ENCODE measurements at places on chromosomes 1 and 21.
A peak's percentile ranks its signal among the peaks of the same experiment; 100 is the strongest.

- no peaks in the 10 kb centered on the region for H3K36me3 ChIP-seq
- no peaks in the 10 kb centered on the region for H3K27me3 ChIP-seq
- H3K4me3 ChIP-seq, result no peak overlapping the region
- no peaks in the 10 kb centered on the region for H3K4me1 ChIP-seq
- H3K27ac ChIP-seq, result no peak overlapping the region
- DNase-seq, result no peak
Observed at GRCh38 chr1:14961661-14962267, 191.8 kb upstream of the TMEM51 start.

DNA sequence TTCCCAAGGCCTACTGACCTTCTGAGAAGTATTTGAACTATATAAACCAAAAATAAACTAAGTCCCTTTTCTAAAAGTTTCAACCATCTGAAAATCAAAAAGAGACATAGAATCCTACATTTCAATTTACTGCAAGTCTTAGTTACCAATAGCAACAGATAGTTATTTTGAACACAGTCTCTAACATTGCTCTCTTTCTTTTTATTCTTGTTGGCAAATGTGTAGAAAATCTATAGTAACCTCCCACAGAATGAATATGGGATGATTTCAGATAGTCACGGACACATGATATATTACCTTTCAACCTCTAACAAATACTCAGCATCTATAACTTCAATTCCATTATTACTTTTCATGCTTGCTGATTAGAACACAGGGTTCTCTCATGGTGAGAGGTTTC, 68.9 kb upstream of the RAB3GAP2 start:
- H3K27ac ChIP-seq, result no peak overlapping the region
- no peak overlapping the region for H3K4me3 ChIP-seq
- DNase-seq, result no peak
- no peaks in the 10 kb centered on the region for H3K36me3 ChIP-seq
- no peaks in the 10 kb centered on the region for H3K4me1 ChIP-seq

DNA sequence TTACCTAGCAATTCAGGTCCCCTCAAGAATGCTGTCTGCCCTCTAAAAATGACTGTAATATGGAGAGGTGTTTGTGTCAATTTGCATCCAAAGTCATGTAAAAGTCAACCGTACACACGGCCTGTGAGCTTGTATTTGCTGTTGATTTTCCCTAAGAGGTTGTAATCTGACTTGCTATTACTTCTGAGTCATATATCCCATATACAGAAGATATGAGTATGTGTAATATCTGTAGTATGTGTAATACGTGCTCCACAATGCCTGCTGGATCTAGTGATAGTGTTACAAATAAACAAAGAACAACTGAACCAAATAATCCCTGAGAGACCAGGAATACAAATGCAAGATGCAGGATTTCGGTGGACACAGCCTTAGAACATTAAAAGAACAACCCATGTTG, 1.4 kb upstream of the KCNJ6 start:
- H3K4me1 ChIP-seq, result no peaks in the 10 kb centered on the region
- DNase-seq, result no peak
- no peak overlapping the region for H3K4me3 ChIP-seq
- no peak overlapping the region for H3K27ac ChIP-seq
- H3K36me3 ChIP-seq, result no peaks in the 10 kb centered on the region

DNA sequence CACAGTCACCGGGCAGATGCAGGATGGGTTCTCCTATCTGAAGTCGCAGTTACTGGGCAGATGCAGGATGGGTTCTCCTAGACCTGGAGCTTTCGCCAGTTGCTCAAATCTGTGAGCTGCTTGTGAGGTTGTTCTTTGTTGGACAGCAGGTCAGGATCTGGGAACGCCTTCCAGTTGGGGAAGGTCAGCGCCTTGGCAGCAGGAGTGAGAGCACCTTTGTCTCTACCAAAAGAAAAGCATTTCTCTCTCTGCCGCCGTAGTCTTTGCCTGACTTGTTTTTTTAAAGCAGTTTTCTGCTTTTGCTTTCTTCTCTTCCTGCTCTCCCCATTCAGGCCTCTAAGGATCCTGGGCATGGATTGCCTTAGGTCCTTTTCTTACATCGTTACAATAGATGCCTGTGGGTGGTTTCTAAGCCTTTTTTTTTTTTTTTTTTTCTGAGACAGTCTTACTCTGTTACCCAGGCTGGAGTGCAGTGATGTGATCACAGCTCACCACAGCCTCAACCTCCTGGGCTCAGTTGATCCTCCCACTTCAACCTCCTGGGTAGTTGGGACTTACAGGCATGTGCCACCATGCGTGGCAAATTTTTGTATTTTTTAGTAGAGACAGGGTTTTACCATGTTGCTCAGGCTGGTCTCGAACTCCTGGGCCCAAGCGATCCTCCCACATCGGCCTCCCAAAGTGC, 15.7 kb downstream of the PEX14 start:
- DNase-seq, result no peak
- H3K27me3 ChIP-seq, result no peaks in the 10 kb centered on the region
- no peak overlapping the region for H3K27ac ChIP-seq
- H3K4me1 ChIP-seq, result peaks cover 7% of the 10 kb centered on the region
- H3K4me3 ChIP-seq, result no peak overlapping the region

DNA sequence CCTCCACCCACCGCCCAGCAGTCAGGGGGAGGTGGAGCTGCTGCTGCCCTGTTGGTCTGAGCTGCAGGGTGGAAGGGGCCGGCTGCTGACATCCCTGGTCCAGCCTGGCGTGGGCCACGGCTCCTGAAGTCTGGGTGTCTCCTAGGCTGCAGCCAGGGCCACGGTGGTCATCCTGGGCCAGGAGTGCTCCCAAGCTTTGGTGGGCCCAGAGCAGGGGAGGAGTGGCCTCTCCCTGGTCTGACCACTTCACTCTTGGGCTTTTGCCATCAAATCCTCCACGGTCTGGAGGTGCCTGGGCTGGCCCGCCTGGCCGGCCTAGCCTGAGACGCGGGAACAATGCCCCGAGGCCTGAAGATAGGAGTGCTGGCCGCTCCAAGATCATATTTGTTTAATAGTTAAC, 5.8 kb downstream of the PRDM16 start:
- peaks cover 8% of the 10 kb centered on the region for H3K27me3 ChIP-seq
- H3K4me3 ChIP-seq, result no peak overlapping the region
- DNase-seq, result no peak

- H3K36me3 ChIP-seq, result no peaks in the 10 kb centered on the region
- no peaks in the 10 kb centered on the region for H3K27me3 ChIP-seq
- no peaks in the 10 kb centered on the region for H3K4me1 ChIP-seq
- H3K27ac ChIP-seq, result no peak overlapping the region
Observed at GRCh38 chr1:214422137-214422671, 129.2 kb downstream of the PTPN14 start.

DNA sequence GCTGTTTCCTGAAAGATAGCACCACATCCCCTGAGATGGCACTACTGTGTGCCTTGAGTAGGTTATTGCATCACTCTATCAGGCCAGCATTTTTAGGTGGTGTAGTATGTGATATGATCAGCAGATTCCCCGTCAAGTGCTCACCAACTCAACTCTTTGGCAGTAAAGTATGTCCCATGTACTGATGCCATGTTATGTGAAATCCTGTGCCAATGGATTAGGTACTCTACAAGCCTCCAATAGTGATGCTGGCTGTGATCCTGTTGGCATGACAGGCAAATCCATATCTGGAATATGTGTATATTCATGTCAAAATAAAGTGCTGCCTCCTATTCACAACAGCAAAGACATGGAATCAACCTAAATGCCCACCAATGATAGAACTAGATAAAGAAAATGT, 137.2 kb upstream of the CAMK1G start:
- H3K27ac ChIP-seq, result no peak overlapping the region
- no peak overlapping the region for H3K4me3 ChIP-seq
- no peak for DNase-seq
- H3K4me1 ChIP-seq, result no peaks in the 10 kb centered on the region
- H3K27me3 ChIP-seq, result no peaks in the 10 kb centered on the region

GRCh38 chr1:85321237-85321964, 45.0 kb upstream of the BCL10 start:
- no peaks in the 10 kb centered on the region for H3K36me3 ChIP-seq
- peaks cover 38% of the 10 kb centered on the region for H3K27me3 ChIP-seq
- H3K27ac ChIP-seq, result no peak overlapping the region
- DNase-seq, result peak; percentile 7

- H3K4me1 ChIP-seq, result no peaks in the 10 kb centered on the region
- no peak overlapping the region for H3K27ac ChIP-seq
- DNase-seq, result no peak
- no peaks in the 10 kb centered on the region for H3K36me3 ChIP-seq
- no peaks in the 10 kb centered on the region for H3K27me3 ChIP-seq
- H3K4me3 ChIP-seq, result no peak overlapping the region
Observed at GRCh38 chr1:86787621-86788020, 83.2 kb downstream of the SH3GLB1 start.

- H3K27ac ChIP-seq, result peak overlapping the region; percentile 65
- DNase-seq, result no peak
- H3K4me3 ChIP-seq, result no peak overlapping the region
- H3K4me1 ChIP-seq, result peaks cover 47% of the 10 kb centered on the region
- H3K36me3 ChIP-seq, result no peaks in the 10 kb centered on the region
Observed at GRCh38 chr1:100400404-100400803, 48.1 kb downstream of the CDC14A start.

GRCh38 chr1:71203241-71203640, 122.4 kb upstream of the ZRANB2 start:
- no peak overlapping the region for H3K4me3 ChIP-seq
- H3K27me3 ChIP-seq, result no peaks in the 10 kb centered on the region
- no peak overlapping the region for H3K27ac ChIP-seq
- no peaks in the 10 kb centered on the region for H3K4me1 ChIP-seq

- H3K27me3 ChIP-seq, result no peaks in the 10 kb centered on the region
- no peak overlapping the region for H3K4me3 ChIP-seq
- DNase-seq, result no peak
- H3K36me3 ChIP-seq, result no peaks in the 10 kb centered on the region
- H3K4me1 ChIP-seq, result no peaks in the 10 kb centered on the region
- H3K27ac ChIP-seq, result no peak overlapping the region
Observed at GRCh38 chr1:57882072-57882471, 458.2 kb upstream of the DAB1 start.

DNA sequence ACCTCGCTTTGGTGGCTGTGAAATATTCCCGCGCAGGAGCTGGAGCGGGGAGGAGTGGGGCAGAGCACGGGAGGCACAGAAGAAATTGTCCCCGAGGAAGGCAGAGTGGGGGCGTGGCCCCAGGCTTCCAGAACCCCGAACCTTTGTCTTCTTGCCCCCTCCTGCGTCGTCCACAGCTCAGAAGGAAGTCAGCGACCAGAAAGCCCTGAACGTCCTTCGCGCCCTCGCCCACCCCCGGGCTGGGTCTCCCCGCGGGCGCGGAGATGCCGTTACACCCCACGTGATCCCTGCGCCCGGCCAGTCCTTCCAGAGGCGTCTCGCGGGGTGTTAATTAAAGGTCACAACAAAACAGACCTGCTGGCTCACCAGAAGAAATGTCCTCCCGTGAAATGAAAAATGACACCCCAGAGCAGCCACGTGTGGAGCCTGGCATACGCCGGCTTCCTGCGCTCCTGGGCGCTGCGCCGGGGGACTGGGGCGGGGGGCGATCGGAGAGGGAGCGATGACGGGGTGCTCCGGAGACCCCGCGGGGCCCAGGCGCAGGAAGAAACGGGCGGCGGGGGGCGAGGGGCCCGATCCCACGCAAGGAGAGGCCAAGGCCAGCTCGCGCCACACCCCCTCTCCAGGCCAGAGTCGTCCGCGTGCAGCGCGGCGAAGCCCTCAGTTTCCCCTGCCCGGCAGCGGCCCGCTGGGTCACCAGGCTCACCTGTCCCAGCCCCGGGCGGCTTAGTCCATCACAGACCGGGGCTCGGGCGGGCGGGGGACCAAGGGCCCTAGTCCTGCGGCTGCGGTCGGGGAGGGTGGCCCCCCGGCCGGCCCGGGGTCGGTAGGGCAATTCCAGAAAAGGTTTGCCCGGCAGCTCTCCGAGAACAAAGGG, 995 bp upstream of the KIF26B start:
- DNase-seq, result peak; percentile 19
- peaks cover 27% of the 10 kb centered on the region for H3K27me3 ChIP-seq
- H3K36me3 ChIP-seq, result no peaks in the 10 kb centered on the region
- H3K4me1 ChIP-seq, result peaks cover 37% of the 10 kb centered on the region
- peak overlapping the region; percentile 30 for H3K4me3 ChIP-seq
- no peak overlapping the region for H3K27ac ChIP-seq

- H3K27me3 ChIP-seq, result no peaks in the 10 kb centered on the region
- no peak overlapping the region for H3K4me3 ChIP-seq
- DNase-seq, result no peak
- H3K27ac ChIP-seq, result no peak overlapping the region
- H3K4me1 ChIP-seq, result no peaks in the 10 kb centered on the region
Observed at GRCh38 chr1:72177711-72178110, 104.6 kb downstream of the NEGR1 start.

DNA sequence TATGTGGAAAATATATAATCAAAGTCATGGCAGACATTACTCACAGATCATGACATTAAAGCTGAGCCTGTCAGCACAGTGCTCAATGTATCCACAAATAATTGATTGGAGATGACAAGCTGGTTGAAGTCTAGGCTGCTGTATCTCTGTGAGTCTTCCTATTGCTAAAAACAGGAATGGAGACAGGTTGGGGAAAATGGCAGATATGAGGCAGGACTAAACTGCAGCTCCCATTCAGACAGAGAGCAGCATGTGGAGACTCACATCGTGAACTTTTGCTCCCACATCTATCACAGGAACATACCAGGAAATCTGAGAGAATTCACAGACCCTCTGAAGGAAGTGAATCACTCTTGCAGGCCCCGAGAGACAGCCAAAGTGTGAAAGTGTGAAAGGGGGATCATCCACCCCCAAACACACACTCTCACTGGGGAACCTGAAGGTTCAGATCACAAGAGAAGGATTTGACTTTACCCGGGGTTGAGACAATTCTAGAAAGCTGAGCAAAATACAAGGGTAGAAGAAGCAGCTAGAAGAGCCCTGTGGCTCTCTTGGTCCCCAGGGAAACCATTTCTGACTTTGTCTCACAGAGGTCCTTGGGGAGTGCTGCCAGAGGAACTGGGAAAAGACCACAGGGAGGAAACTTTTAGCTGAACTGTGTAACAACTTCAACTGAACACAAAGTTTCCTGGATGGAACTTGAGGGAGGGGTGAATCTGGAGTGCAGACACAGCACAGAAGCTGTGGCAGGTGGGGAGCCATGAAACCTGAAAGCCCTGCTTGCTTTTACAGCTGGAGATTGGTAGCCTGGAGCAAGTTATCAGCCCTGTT, 173.4 kb downstream of the S1PR1 start:
- no peaks in the 10 kb centered on the region for H3K27me3 ChIP-seq
- no peak for DNase-seq
- H3K4me1 ChIP-seq, result peaks cover 14% of the 10 kb centered on the region
- H3K27ac ChIP-seq, result no peak overlapping the region
- H3K4me3 ChIP-seq, result no peak overlapping the region
- no peaks in the 10 kb centered on the region for H3K36me3 ChIP-seq

DNA sequence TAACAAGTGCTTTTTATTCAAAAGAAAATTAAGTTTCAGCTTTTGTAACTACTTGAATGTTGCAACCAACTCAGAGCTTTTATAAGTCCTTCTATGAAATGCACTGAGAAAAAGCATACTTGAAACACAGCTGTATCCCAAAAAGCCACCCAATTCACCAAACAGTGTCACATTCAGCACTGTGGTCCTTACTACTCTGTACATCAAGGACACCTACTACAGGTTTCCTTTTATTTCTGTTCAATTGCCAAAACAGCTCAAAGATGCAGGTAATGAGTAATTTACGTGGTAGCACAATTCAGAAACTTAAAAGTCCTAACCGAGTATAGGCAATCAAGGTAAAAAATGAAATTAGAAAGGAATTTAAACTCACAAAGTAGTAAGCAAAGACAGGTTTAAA, 2.5 kb downstream of the EIF4G3 start:
- H3K27me3 ChIP-seq, result no peaks in the 10 kb centered on the region
- H3K27ac ChIP-seq, result no peak overlapping the region
- no peak for DNase-seq
- H3K4me3 ChIP-seq, result no peak overlapping the region
- H3K4me1 ChIP-seq, result peaks cover 15% of the 10 kb centered on the region

GRCh38 chr1:176786274-176786673, 323.3 kb downstream of the PAPPA2 start:
- H3K27me3 ChIP-seq, result no peaks in the 10 kb centered on the region
- no peak overlapping the region for H3K27ac ChIP-seq
- DNase-seq, result no peak
- no peaks in the 10 kb centered on the region for H3K4me1 ChIP-seq
